ENCODE measurements at places on chromosomes 3 and 15. TPM values are rescaled to one million over a fixed set of nuclear protein-coding genes. Genes with fewer than 3 reads are reported as not detected.

SLC22A14 gene
- total RNA-seq = not detected

PATL2 gene
- total RNA-seq = 3.5 TPM

ZIC4 gene
- not detected for total RNA-seq

RTP1 gene
- total RNA-seq = 0.11 TPM

ZNF662 gene
- 3.7 TPM for total RNA-seq

ANKRD63 gene
- total RNA-seq = not detected

LXN gene
- total RNA-seq = 4.0 TPM

KCNMB2 gene
- total RNA-seq = 5.2 TPM

ULK4 gene
- total RNA-seq = 4.3 TPM

GOLGB1 gene
- total RNA-seq = 41.3 TPM

TM6SF1 gene
- 4.1 TPM for total RNA-seq

ISL2 gene
- total RNA-seq = not detected

MLF1 gene
- 86.2 TPM for total RNA-seq

TPRA1 gene
- 11.6 TPM for total RNA-seq

PPARG gene
- total RNA-seq = 23.1 TPM

PTX3 gene
- 29.7 TPM for total RNA-seq

ABI3BP gene
- total RNA-seq = 32.9 TPM

FBXL22 gene
- 10.9 TPM for total RNA-seq

CORO2B gene
- 8.1 TPM for total RNA-seq

SHF gene
- total RNA-seq = 8.4 TPM

KBTBD8 gene
- 6.1 TPM for total RNA-seq

RPL14 gene
- 1,013 TPM for total RNA-seq

C2CD4A gene
- not detected for total RNA-seq

KNL1 gene
- total RNA-seq = 0.21 TPM

ESYT3 gene
- 1.1 TPM for total RNA-seq

CEP19 gene
- 0.93 TPM for total RNA-seq

CATSPER2 gene
- 0.42 TPM for total RNA-seq

SCN11A gene
- 0.06 TPM for total RNA-seq

UNC13C gene
- 0.85 TPM for total RNA-seq

HRG gene
- total RNA-seq = not detected

TP63 gene
- total RNA-seq = 1.2 TPM

CAV3 gene
- total RNA-seq = 31.4 TPM

LZTFL1 gene
- 6.5 TPM for total RNA-seq

TM4SF18 gene
- total RNA-seq = 12.8 TPM

CHRNB4 gene
- not detected for total RNA-seq

CYP1A1 gene
- 0.49 TPM for total RNA-seq

NR1D2 gene
- 26.9 TPM for total RNA-seq

PTH1R gene
- 1.5 TPM for total RNA-seq

PCSK6 gene
- 30.9 TPM for total RNA-seq

C3orf20 gene
- not detected for total RNA-seq

SPTBN5 gene
- 3.5 TPM for total RNA-seq

CHSY1 gene
- 16.7 TPM for total RNA-seq

ZKSCAN7 gene
- total RNA-seq = 2.4 TPM

AADACL2 gene
- total RNA-seq = not detected

LIPC gene
- 0.79 TPM for total RNA-seq

MGA gene
- total RNA-seq = 22.2 TPM

FRMD5 gene
- 27.4 TPM for total RNA-seq

C15orf62 gene
- total RNA-seq = not detected

Measured in heart right ventricle (tissue), 16 donors.